Stimulated activated CD4-positive, alpha-beta T cell treated with anti-CD3 and anti-CD28 coated beads, Interleukin-1b, Interleukin-23, amount 100 ng/mL, for 24 hours (primary cell): ENCODE measurements at places on chromosomes 6 and 20.
A peak's percentile ranks its signal among the peaks of the same experiment; 100 is the strongest.

DNA sequence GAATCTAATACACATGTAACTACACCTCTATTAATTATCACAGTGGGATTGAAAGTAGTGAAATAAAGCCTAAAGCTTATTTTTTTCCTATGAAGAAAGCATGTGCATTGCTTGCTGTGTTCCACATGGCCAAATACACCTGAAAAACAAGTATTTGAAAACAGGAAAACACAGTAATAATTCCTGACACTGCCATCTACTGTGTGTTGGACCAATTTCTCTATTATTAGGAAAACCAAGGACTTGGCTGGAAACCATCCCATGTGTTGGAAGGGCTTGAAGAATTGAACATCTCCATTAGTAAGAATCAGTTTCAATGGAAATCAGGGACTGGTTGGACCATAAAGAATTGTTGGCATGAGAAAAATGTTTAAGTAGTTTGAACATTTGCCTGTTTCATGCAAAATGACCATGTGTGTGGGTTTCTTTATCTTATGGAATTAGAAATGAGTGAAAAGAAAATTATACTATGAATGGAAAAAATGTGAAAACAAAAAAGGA, 124.1 kb downstream of the PHF3 start:
- no peak for DNase-seq

- DNase-seq = no peak
Measured at GRCh38 chr20:63891061-63892002, 3.6 kb upstream of the DNAJC5 start.

GRCh38 chr6:69933239-69933638, 66.9 kb downstream of the COL19A1 start:
- no peak for DNase-seq

DNA sequence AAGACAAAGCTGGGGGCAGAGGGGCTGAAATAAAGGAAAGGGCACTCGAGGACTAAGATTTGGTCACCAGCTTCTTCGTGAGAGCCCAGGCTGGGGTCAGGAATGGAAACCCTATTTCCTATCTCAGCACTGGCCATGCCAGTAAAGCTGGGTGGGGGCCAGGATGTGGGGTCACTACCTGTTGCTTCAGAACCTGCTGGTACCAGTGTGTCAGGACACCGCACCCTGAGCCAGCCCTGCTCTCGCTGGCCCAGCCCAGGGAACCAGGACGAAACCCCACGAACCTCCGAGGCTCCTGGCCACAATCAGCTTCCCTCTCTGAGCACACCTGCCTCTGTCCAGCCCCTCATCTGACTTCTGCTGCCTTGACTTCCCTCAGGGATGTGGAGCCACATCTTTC, 2.1 kb downstream of the CDSN start:
- no peak for DNase-seq

DNA sequence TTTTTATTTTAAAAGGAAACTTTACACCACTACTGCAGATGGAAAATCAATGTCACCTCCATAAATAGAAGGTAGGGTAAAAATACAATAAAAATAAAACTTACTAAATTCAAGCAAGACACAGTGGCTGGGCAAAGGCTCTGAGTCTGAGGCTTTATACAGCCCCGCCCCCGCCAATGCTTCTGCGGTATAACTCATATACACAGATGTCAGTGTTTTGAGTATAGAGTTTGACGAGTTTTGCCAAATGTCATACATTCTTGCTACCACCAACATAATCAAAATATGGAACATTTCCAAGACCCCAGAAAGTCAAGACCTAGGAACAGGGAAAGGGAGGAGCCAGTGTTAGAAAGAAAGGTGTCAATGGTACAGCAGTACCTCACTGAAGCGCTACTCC, 12.8 kb downstream of the NFATC2 start:
- peak; percentile 73 for DNase-seq

- DNase-seq = no peak
Measured at GRCh38 chr20:41154436-41155176, 17.3 kb downstream of the PLCG1 start.

- DNase-seq = no peak
Measured at GRCh38 chr20:40931410-40932044, 97.1 kb upstream of the TOP1 start.

- no peak for DNase-seq
Measured at GRCh38 chr20:50189681-50190250, 864 bp upstream of the CEBPB start.

- no peak for DNase-seq
Measured at GRCh38 chr6:18577491-18577890, 190.3 kb downstream of the RNF144B start.

DNA sequence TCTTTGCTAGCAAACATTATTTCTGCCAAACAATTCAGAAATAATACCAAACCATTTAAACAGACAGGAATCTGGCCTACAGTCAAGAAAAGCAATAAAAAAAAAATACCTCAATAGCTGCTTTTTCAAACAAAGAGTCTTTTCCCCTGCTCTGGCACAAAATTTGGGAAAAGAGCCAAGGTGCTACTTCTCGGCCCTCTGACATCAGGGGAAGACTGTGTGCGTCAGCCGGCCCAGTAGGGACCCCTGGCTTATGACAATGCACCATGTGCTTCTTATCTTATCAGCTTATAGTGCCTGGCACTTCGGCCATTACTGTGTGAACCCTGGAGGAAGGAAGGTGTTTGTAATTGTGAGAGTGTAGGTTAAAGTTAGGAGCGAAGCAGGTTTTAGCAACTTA, 89.4 kb downstream of the PDE10A start:
- DNase-seq = no peak

DNA sequence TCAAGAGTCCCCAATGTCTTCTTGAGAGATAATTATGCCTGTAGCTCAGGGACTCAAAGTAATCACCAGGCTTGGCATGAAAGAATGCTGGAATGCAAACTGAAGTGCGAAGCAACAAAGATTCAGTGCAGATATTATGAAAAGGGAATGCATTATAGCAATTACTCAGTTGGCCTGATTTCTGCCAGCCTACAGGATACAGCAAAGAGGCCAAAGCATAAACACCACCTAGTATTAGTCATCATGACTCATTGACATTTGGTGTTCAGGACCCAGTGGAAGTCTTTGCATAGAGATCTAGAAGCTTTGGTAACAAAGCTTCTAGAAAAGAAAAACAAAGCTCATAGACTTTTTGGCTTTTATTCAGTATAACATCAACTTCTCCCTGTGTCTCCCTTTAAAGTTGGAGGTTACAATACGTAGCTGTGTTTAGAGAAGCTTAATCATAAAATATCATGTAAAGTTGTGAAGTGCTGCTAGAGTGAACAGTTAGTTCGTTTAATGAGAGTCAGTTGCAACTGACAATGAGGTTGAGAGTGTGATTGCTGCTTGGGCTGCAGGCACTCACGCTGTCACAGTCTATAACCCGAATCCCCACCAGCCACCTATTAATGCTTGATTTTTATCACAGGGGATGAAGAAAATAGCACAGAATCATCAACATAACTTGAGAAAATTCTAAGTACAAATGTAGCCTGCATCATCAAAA, 932.7 kb downstream of the TFAP2A start:
- no peak for DNase-seq

GRCh38 chr20:38673725-38674091, 50.6 kb upstream of the SLC32A1 start:
- DNase-seq = no peak

GRCh38 chr6:45327956-45328522, at the start of gene RUNX2:
TSS of gene RUNX2 (plus strand) at chr6:45328330. CDS start at chr6:45328727, 397 bp downstream.
- no peak for DNase-seq

DNA sequence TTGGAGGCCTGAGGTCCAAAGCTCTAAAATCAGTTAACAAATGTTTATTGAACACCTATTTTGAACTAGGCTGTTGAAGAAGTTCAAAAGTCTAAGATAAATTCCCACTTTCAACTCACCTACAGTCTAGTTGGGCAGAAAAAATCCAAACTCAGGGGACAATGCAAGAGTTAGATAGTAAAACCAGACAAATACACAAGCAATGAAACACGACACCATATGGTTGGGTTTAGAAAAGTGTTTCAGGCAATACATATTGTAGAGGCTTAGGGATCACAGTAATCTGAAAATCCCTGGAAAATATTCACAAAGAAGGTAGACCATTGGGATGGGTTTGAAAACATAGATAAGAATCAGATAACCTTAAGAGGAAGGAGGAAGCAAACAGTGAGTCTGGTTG, 1.3 kb upstream of the CARMIL1 start:
- no peak for DNase-seq

DNA sequence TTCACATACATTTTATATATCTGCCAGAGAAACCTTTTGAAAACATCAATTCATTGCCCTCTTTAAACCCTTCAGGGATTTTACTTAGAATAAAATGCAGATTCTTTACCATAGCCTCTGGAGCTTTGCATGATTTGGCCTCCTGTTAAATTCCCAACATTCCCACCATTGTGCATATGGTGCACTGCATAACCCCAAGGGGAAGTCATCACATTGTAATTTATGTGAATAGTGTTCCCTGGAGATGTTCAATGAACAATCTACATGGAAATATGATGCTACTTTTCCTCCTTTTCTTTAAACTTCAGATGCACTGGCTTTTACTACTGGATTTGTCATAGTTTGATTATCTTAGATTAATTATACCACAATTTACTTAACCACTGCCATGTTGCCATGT, 94.7 kb downstream of the PHF3 start:
- no peak for DNase-seq

DNA sequence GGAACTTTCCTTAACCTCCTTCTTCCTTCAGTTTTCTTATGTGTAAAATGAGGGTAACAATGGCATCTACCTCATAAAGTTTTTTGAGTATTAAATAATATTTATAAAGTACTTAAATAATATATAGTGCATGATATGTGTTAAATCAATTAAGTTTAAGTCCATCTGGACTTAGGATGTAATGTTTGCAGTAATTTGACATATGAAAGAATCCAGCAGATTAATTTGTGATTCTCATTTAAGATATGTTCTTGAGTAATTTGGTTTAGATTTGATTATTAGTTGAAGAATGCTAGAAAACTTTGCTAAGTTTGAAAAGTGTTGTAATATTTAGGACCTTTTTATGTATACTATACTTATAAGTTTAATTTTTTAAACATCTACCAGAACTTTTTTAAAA, 18.1 kb downstream of the KCTD20 start:
- DNase-seq = no peak

DNA sequence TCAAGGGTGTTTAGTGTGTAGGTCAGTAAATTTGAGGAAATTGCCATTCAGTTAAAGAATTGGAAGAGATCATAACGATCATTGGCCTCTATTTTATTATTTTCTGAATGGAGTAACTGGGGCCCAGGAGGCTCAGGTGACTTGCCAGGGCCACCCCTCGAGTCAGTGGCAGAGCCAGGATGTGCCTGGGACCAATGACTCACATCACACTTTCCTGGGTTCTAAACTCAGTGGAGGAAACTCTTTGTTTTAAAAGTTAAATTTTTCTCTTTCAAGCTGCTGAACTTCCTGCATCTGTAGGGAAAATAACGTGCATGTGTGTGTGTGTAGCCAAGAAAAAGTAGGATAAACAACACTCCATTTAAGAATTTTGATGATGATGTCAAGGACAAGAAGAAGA, 135.5 kb downstream of the MYLK4 start:
- DNase-seq = no peak

GRCh38 chr6:118659513-118660217, 8.3 kb upstream of the CEP85L start:
- no peak for DNase-seq

- DNase-seq = no peak
Measured at GRCh38 chr20:12883507-12883885, 125.3 kb upstream of the SPTLC3 start.
